H9 (cell line): ENCODE measurements at places on chromosomes 13 and 19. TPM values are rescaled to one million over a fixed set of nuclear protein-coding genes. Genes with fewer than 3 reads are reported as not detected.

KLK8 gene
- total RNA-seq, result 2.7 and 2.9 TPM in 2 replicates

DNA sequence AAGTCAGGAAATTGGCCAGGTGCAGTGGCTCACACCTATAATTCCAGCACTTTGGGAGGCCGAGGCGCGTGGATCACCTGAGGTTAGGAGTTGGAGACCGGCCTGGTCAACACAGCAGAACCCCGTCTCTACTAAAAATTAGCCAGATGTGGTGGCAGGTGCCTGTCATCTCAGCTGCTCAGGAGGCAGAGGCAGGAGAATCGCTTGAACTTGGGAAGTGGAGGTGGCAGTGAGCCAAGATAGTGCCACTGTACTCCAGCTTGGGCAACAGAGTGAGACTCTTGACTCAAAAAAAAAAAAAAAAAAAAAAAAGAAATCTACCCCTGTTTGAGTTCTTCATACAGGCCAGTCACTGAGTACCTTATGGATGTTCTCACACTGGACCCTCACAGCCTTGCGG is 42.0 kb downstream of the SLC15A1 start:
- DNase-seq, result no peak
- H3K36me3 ChIP-seq, result no peaks in the 10 kb centered on the region
- H3K4me1 ChIP-seq, result no peaks in the 10 kb centered on the region
- H3K27me3 ChIP-seq, result no peaks in the 10 kb centered on the region
- H3K27ac ChIP-seq, result no peak overlapping the region

DNA sequence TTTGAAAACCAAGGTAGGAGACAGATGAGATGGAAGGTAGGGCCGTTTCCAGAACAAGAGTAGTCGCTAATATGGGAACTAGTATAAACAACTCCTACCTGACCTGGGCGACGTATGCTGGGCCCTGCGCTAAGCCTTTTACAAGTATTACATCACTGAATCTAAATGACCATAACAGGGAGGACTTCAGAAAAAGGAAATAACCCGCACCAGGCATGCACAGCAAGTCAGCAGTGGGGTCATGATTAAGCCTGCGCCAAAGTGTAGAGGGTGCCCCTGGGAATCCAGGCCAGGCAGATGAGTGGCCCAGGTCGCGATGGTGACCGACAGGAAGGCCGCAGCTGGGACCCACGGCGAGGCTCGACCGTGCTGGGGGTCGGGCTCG is 613 bp downstream of the ATP13A1 start:
- H3K36me3 ChIP-seq, result peaks cover 29% of the 10 kb centered on the region
- H3K4me3 ChIP-seq, result peak overlapping the region; percentile 95
- no peaks in the 10 kb centered on the region for H3K27me3 ChIP-seq
- no peak for DNase-seq
- H3K4me1 ChIP-seq, result peaks cover 6% of the 10 kb centered on the region; the same call in 1 of the 2 replicates

DNA sequence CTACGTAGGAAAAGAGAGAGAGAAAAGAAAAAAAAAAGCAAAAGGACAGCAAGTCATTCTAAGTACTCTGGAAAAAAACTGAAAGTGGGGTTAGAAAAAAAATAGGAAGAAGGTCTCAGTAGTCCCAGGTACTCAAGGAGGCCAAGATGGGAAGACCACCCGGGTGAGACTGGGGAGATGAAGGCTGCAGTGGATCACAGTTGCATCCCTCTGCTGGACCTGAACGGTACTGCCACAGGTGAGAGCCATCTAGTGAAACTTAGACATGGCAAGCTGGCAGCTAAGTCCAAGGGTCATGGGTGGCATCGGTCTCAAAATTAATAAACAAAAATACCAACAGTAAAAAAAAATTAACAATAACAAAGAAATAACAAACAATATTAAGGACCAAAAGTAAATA is 41.0 kb upstream of the ZNF91 start:
- no peaks in the 10 kb centered on the region for H3K27me3 ChIP-seq
- peaks cover 37% of the 10 kb centered on the region for H3K36me3 ChIP-seq
- H3K27ac ChIP-seq, result no peak overlapping the region
- H3K4me1 ChIP-seq, result no peaks in the 10 kb centered on the region
- DNase-seq, result no peak

GRCh38 chr19:18227781-18228271 is 1.6 kb upstream of the PDE4C start:
- H3K4me3 ChIP-seq, result no peak overlapping the region
- no peaks in the 10 kb centered on the region; the same call in 2 of the 3 replicates for H3K36me3 ChIP-seq
- DNase-seq, result no peak
- no peaks in the 10 kb centered on the region; the same call in 1 of the 2 replicates for H3K4me1 ChIP-seq
- no peak overlapping the region for H3K27ac ChIP-seq
- peaks cover 2% of the 10 kb centered on the region; the same call in 1 of the 2 replicates for H3K27me3 ChIP-seq

ZNF536 gene
- not detected in 2 replicates for total RNA-seq

- DNase-seq, result no peak
- H3K27ac ChIP-seq, result no peak overlapping the region
- no peak overlapping the region for H3K4me3 ChIP-seq
- H3K27me3 ChIP-seq, result no peaks in the 10 kb centered on the region
- H3K4me1 ChIP-seq, result no peaks in the 10 kb centered on the region
- H3K36me3 ChIP-seq, result no peaks in the 10 kb centered on the region; the same call in 2 of the 3 replicates
Observed at GRCh38 chr13:21998279-21998990, 327.6 kb downstream of the FGF9 start.

SPRED3 gene
- 11.5 and 16.4 TPM in 2 replicates for total RNA-seq

DNA sequence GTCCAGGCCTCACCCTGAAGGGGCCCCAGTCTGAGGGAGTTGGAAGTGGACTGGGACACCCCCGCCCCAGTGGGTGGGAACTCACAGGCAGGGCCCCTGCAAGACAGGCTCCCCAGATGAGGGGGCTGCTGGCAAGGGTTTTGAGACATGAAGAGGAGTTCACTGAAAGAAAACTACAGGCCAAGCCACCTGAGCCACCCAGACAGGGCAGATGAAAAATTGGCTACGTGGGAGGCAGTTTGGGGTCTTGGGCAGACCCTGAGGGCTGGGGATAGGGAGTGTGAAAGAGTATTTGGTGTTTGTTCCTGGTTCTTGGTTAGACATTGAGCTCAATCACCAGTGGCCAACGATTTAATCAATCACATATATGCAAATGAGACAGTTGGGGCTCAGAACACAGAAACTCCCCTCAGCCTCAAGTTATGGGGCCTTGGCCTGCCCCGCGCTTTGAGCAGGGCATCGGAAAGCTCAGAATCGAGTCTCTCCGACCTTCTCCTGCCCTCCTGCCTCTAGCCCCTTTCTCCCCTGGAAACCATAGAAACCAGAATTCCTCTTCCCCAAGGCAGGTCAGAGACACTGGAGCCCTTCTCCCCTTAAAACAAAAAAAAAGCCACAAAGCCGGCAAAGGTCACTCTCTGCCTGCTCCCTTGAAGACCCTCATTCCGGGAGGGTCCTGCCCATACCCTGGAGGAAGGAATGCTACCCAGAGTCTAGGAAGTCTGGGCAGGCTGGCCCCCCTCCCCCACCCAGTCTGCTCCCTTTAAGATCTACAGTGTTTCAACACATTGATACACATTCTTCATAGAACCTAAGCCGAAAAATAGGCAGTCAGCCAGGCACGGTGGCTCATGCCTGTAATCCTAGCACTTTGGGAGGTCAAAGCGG is 1.3 kb upstream of the ISYNA1 start:
- H3K36me3 ChIP-seq, result peaks cover 33% of the 10 kb centered on the region
- H3K27me3 ChIP-seq, result no peaks in the 10 kb centered on the region
- peak overlapping the region; percentile 55 for H3K4me3 ChIP-seq
- no peak overlapping the region for H3K27ac ChIP-seq
- DNase-seq, result no peak

DNA sequence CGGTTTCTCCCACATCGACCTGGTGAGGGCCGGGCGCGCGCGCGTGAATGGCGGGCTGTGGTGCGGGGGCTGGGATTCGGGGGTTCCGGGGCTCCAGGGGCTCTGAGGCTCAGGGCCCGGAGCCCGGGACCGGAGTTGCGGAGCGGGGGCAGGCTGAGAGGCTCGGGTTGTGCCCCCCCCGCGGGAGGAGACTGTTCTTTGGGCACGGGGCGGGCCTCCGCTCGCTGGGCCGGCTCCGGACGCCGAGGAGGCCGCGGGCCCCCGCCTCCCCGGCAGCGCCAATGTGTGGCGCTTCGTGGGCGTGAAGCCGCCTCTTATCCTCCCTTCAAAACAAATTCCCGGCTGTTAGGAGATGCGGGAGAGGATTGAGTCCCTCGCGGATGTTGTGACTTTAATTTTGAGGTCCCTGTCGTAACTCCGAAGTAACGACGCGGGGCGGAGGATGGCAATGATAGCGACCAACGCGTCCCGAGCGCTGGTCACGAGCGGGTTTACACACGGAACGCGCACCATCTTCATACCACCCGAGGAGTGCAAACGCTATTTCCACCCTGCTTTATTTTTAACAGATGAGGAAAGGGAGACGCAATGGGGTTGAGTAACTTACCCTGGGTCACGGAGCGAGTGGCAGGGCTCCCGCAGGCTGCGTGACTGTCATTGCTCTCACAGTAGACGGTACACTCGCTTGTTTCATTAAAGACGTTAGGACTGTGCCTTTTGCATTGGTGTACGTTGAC is 536 bp downstream of the UBA2 start:
- H3K27me3 ChIP-seq, result no peaks in the 10 kb centered on the region
- peaks cover 52% of the 10 kb centered on the region for H3K36me3 ChIP-seq
- no peak overlapping the region for H3K27ac ChIP-seq
- peak overlapping the region; percentile 97 for H3K4me3 ChIP-seq
- DNase-seq, result no peak

GRCh38 chr19:36236304-36236945 is 21.5 kb downstream of the ZNF146 start:
- DNase-seq, result no peak
- H3K4me3 ChIP-seq, result no peak overlapping the region
- no peak overlapping the region for H3K27ac ChIP-seq
- H3K36me3 ChIP-seq, result peaks cover 81% of the 10 kb centered on the region
- no peaks in the 10 kb centered on the region; the same call in 1 of the 2 replicates for H3K4me1 ChIP-seq

DNA sequence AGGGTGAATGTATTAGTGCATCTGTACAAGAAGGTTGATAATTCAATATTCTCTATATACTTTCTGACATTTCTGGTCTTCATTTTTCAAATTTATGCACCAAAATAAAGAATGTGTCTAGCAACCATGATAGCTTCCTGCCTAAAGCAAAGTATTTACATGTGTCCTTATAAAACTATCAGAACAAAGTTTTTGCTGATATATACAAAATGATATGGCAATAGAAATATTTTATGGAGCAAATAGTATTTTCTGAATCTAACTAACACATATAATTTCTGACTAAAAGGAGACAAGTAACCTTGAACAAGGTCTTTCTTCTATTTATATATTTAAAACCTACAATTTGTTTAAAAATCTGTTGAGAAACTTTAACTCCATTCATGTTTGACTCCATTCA is 184.9 kb downstream of the DIAPH3 start:
- DNase-seq, result no peak
- H3K4me1 ChIP-seq, result no peaks in the 10 kb centered on the region; the same call in 1 of the 2 replicates
- H3K27ac ChIP-seq, result no peak overlapping the region
- no peaks in the 10 kb centered on the region for H3K36me3 ChIP-seq

APC2 gene
- 0.68 and 2.0 TPM in 2 replicates for total RNA-seq

DNA sequence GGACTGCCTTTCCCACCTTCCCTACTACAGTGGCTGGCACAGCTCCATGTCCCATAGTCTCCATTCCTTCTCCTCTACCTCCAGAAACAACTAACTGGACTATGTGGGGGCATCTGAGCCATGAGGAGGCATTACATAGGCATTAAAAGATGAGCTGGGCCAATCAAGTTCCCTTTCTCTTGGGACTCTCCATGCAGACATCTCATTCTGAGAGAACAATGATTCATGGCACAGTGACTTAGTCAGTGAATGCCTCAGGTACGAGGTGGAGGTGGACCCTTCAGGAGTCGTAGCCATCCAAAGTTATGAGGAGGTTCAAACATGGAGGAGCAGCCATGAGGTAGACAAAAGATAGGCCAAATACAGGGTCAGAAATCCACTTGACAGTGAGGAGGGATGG is 70.0 kb downstream of the GPC6 start:
- no peak overlapping the region for H3K4me3 ChIP-seq
- H3K36me3 ChIP-seq, result no peaks in the 10 kb centered on the region
- H3K4me1 ChIP-seq, result no peaks in the 10 kb centered on the region

PTPRH gene
- 0.24 and 0.33 TPM in 2 replicates for total RNA-seq

CASP14 gene
- not detected in 2 replicates for total RNA-seq

DNA sequence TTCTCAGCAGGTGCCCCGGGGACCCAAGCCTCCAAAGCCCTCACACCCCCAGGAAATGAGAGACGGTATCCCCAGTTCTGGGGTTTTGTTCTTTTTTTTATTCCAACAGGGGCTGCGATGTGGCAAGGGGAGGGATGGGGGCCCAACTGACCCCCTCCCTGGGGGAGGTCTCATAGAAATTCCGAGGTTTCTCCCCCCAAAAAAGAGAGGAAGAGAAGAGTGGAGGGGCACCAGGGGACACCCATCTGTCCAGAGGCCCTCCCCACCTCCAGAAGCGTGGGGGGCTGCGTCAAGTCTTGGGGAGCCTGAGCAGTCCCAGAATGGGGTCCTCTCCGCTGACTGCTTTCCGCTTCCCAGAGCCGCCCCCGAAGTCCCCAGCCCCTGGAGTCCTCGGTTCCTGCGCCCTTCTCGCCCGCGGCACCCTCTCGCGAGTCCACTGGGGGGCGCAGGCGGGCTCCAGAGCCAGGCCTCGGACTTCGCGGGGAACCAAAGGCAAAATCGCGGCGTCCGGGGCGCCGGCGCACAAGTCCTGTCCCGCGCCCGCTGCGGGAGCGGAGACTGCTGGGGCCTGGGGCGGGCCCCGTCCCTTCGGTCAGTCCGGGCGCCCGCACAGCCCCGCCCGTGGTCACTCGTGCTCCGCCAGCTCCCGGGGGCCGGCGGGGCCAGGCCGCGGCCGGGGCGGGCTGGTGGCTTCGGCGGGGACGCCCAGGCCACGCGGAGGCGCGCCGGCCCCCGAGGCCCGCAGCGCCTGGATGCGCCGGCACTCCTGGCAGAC is 4.4 kb upstream of the ATP1A3 start:
- peak overlapping the region; percentile 83 for H3K4me3 ChIP-seq
- H3K36me3 ChIP-seq, result peaks cover 14% of the 10 kb centered on the region
- peak; percentile 75 for DNase-seq

URAD gene
- not detected in 2 replicates for total RNA-seq

SNAPC2 gene
- 17.1 and 17.8 TPM in 2 replicates for total RNA-seq

- H3K4me1 ChIP-seq, result no peaks in the 10 kb centered on the region
- H3K36me3 ChIP-seq, result peaks cover 10% of the 10 kb centered on the region
- peak; percentile 51 for DNase-seq
- H3K27me3 ChIP-seq, result no peaks in the 10 kb centered on the region; the same call in 1 of the 2 replicates
- H3K4me3 ChIP-seq, result peak overlapping the region; percentile 96
Observed at GRCh38 chr13:110307767-110308655, 927 bp downstream of the COL4A2 start.

DNA sequence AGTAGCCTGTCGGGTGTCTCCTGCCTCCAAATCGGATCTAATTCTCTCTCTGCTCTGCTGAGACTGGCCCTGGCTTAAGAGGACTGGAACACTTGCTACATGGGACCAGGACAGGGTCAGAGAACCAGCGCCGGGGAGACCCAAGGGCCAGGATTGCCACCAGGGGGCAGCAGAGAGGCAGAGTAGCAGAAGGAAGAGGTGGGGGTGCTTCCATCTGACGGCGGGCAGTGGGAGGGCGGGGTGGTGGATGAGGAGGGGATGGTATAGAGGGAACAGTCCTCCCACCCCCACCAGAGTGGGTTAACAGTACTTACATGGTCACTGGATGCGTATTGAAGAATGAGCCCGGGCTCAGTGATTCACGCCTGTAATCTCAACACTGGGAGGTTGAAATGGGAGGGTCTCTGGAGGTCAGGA is 11.9 kb downstream of the SELENOW start:
- DNase-seq, result peak; percentile 98
- no peak overlapping the region for H3K4me3 ChIP-seq
- no peaks in the 10 kb centered on the region for H3K27me3 ChIP-seq
- peaks cover 5% of the 10 kb centered on the region; the same call in 2 of the 3 replicates for H3K36me3 ChIP-seq
- no peaks in the 10 kb centered on the region for H3K4me1 ChIP-seq

FBXO27 gene
- total RNA-seq, result 14.5 and 16.7 TPM in 2 replicates

CA11 gene
- 102 and 107 TPM in 2 replicates for total RNA-seq

FCAR gene
- not detected in 2 replicates for total RNA-seq

- no peak overlapping the region for H3K27ac ChIP-seq
- no peaks in the 10 kb centered on the region; the same call in 1 of the 2 replicates for H3K4me1 ChIP-seq
- no peak for DNase-seq
- H3K36me3 ChIP-seq, result no peaks in the 10 kb centered on the region
Observed at GRCh38 chr13:25756912-25757311, 294.9 kb downstream of the SHISA2 start.
